ENCODE measurements at places on chromosomes 7 and 10. TPM values are rescaled to one million over a fixed set of nuclear protein-coding genes. Genes with fewer than 3 reads are reported as not detected.

GRCh38 chr7:102944241-102944640 is 31.4 kb downstream of the LRRC17 start:
- DNase-seq = no peak

GRCh38 chr7:18457832-18458231 is 37.7 kb upstream of the HDAC9 start:
- no peak for DNase-seq

- DNase-seq = no peak
These were observed 86.6 kb downstream of the NRBF2 start for GRCh38 chr10:63219749-63220148.

DNA sequence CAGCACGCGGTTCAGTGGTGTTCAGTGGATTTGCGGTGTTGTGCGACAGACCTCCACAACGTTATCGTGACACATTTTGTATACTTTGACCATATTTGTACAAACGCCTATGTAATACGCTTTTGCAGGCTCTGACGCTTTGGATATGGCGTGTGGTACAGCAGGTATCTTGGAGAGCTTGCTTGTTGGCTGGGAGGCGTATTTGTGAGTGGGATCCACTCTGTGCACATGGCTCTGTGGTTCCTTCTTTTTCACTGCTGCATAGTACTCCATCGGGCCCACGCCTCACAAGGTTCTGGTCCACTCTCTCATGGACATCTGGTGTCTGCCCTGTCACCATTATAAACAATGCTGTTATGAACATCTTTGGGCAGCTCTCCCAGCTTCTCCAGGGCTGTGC is 53.2 kb downstream of the ELFN1 start:
- no peak for DNase-seq

DNA sequence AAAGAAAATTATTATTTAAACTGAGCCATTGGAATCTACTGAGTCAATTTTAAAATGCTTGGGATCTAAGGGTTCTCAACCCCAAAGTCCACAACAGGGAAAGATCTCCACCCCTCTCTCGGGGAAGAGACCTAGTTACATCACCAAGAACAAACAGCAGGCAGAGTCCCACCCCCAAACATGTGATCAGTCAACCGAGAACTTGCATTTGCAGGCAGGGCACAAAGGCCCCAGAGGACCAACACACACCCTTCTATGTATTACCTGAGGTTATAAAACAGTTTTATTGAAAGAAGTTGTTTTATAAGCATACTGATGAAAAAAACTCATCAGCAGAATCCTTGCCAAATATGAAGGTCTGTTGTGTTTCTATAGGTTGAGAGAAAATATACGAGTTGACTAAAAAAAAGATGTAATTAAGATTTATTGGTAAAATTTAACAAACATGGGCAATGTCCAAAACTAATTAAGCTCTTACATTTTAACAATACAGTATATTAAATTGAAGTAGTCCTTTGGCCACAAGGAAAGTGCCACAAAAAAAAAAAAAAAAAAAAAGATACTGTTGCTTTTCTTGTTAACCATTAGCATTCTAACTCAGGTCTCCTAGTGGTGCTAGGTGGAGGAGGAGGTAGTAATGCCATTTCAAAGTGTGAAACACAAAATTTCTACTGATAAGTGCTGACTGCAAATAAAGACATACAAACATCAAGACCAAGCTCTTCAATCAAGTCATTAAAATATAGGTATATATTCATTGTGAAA is 975 bp upstream of the USP54 start:
- peak; percentile 71 for DNase-seq

Gene LBX1
- total RNA-seq = not detected

Data from sigmoid colon (tissue), 7 donors.